ENCODE measurements at places on chromosomes 16 and 17.

- no peak for DNase-seq
Observed at GRCh38 chr17:21573961-21574610, 118.2 kb upstream of the KCNJ18 start.

DNA sequence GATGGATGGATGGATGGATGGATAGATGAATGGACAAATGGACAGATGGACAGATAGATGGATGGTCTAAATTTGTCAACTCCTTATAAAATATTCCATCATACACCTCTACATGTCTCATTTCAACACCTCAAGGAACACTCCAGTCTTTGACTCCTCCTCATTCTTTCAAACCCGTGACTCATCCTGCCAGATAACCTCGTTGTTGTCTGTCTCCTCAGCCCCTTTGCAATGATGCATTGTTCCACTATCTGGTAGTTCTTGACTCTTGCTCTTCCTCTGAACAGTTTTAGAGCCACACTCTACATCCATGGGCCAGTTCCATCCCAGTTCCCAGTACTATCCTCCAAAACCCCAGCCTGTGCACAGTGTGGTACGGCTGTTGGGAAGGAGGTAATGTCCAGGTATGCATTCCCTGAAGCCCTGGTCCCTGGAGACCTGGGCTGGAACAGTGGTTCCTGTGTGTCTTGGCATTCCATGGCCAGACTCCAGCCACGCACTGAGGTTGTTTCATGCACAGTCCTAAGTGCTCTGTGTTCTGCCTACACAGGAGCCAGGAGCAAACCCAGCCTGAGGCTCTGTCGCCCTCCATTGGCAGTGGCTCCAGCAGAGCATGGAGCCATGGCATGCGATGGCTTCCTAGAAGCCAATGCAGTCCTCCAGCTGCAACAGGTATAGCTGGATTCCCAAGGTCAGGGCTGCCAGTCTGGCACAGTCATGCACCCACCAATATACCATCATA lies 105.7 kb downstream of the C17orf67 start:
- DNase-seq, result no peak

DNA sequence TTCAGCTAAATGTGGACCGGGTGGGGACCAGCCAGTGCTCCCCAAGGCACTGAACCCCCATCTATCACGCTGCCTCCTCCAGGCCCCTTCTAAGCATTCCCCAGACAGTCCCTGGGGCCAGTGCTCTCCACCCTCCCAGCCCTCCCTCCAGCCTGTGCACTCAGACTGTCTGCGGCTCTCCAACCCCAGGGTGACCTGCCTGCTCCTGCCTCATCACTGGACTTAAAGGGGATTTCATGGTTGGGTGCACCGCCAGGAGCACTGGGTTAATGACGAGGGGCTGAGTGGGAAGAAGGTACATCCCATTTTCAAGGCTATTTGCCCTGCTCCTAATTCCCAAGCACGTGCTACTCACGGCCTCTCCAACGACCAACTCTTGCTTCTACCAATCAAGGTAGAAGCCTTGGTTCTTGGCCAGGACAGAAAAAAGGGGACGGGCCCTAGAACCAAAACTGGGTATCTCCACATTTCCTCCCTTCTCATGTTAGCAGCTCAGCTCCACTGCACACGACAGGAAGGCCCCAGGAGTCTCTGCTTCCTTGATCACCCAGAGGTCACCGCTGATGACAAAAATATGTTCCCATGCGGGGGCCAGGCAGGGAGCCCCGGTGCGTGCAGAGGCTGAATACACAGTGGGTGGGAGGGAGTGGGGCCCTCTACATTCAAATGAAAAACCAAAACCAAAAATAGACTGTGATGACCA lies 3.5 kb upstream of the ABR start:
- no peak for DNase-seq

DNA sequence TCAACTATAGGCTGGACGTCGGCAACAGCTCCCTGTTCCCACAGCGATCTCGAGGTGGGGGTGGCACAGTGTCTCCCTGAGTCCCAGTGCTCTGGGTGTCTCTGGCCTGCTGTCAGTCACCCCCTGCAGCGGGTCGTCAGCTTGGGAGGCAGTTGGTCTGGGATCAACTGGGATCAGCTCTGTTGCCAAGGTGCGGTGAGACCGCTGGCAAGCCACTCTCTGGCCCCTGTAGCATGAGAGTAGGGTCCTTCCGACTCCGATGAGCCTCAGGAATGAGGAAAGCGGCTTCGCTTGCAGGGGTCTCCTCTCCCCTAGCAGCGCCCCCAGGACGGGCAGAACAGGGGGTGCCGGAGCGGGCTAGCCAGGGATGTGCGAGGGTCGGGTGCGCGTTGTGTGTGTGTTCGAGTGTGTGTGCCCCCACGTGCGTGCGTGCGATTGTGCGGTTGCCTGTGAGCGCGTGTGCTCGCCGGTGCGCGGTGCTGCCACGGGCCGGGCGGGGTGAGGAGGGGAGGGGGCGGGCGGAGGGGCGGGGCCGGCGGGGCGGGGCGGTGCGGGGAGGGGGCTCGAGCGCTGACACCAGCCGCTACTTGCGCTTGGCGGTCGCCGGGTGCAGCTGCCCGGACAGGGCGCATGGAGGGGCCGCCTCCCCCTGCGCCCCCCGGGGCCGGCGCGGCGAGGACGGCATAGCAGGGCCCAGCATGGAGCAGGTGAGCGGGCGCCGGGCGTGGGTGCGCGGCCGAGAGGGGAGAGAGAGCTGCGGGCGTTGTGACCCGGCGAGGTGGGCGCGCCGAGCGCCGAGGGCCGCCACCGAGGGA lies 9.4 kb upstream of the ARHGAP23 start:
- no peak for DNase-seq

- no peak for DNase-seq
Observed at GRCh38 chr17:67245694-67246402, 852 bp upstream of the HELZ start.

Measured in HL-60 (cell line).